ENCODE measurements at places on chromosomes 12 and 14. TPM values are rescaled to one million over a fixed set of nuclear protein-coding genes. Genes with fewer than 3 reads are reported as not detected.

The KCNH5 gene
- not detected for total RNA-seq

The LTBP2 gene
- 0.34 TPM for total RNA-seq

The PZP gene
- not detected for total RNA-seq

The BCL11B gene
- total RNA-seq, result 167 TPM

The PKP2 gene
- total RNA-seq, result 0.25 TPM

The CABP1 gene
- total RNA-seq, result not detected

The TMEM63C gene
- 0.65 TPM for total RNA-seq

The REC8 gene
- total RNA-seq, result 94.8 TPM

The ERH gene
- 102 TPM for total RNA-seq

The ABHD12B gene
- total RNA-seq, result not detected

The ANKRD33 gene
- total RNA-seq, result not detected

The ZBTB42 gene
- total RNA-seq, result 3.3 TPM

The GRIP1 gene
- total RNA-seq, result 3.7 TPM

The C12orf50 gene
- total RNA-seq, result 0.08 TPM

The CMA1 gene
- total RNA-seq, result not detected

The OTUB2 gene
- 0.37 TPM for total RNA-seq

The SPX gene
- total RNA-seq, result not detected

The SMIM41 gene
- not detected for total RNA-seq

The OTOGL gene
- not detected for total RNA-seq

The NUAK1 gene
- total RNA-seq, result 0.05 TPM

The CLEC12A gene
- 4.6 TPM for total RNA-seq

The NEMP1 gene
- total RNA-seq, result 12.2 TPM

The BTBD6 gene
- total RNA-seq, result 34.9 TPM

The CACNA2D4 gene
- 18.1 TPM for total RNA-seq

The DDX54 gene
- total RNA-seq, result 75.9 TPM

The NUP107 gene
- total RNA-seq, result 39.2 TPM

The P3H3 gene
- 0.97 TPM for total RNA-seq

The ENO2 gene
- total RNA-seq, result 80.2 TPM

The LRP1-AS gene
- total RNA-seq, result not detected

The DAO gene
- not detected for total RNA-seq

The TC2N gene
- 178 TPM for total RNA-seq

The MAPK1IP1L gene
- 154 TPM for total RNA-seq

The ANO4 gene
- not detected for total RNA-seq

The TMEM121 gene
- 0.85 TPM for total RNA-seq

The CISTR gene
- not detected for total RNA-seq

The FOXN4 gene
- not detected for total RNA-seq

The PNN gene
- 110 TPM for total RNA-seq

The RFX4 gene
- not detected for total RNA-seq

The ZNF385A gene
- 5.7 TPM for total RNA-seq

The SBNO1 gene
- total RNA-seq, result 33.6 TPM

The CHFR gene
- total RNA-seq, result 91.5 TPM

The GLIPR1L1 gene
- total RNA-seq, result not detected

The KCNA5 gene
- not detected for total RNA-seq

The RNF212B gene
- not detected for total RNA-seq

The IRF2BPL gene
- total RNA-seq, result 51.7 TPM

The MIP gene
- not detected for total RNA-seq

The PLEKHG3 gene
- 65.5 TPM for total RNA-seq
